ENCODE measurements at places on chromosomes 12 and 14. TPM values are rescaled to one million over a fixed set of nuclear protein-coding genes. Genes with fewer than 3 reads are reported as not detected.

The C12orf50 gene
- 0.25 TPM for total RNA-seq

The AMIGO2 gene
- total RNA-seq: 1.7 TPM

The BLTP3B gene
- 25.7 TPM for total RNA-seq

The KRT4 gene
- not detected for total RNA-seq

The PZP gene
- not detected for total RNA-seq

The KCNK10 gene
- 2.8 TPM for total RNA-seq

The FAIM2 gene
- total RNA-seq: 3.5 TPM
